A549 treated with AZD2906 at 1 μM for 4 hours (cell line): ENCODE measurements at places on chromosomes 5 and 9. TPM values are rescaled to one million over a fixed set of nuclear protein-coding genes. Genes with fewer than 3 reads are reported as not detected.

Gene LMAN2
- 194 to 254 TPM (median 201 TPM) in 5 replicates for total RNA-seq

Gene PAPPA
- 23.2 to 30.4 TPM (median 29.1 TPM) in 5 replicates for total RNA-seq

Gene SPATA31A5
- not detected in 5 replicates for total RNA-seq

Gene EPB41L4B
- 26.1 to 29.4 TPM (median 26.8 TPM) in 5 replicates for total RNA-seq

Gene ENTREP1
- 0.74 to 0.80 TPM (median 0.78 TPM) in 5 replicates for total RNA-seq
